ENCODE measurements at places on chromosomes 6 and 20. TPM values are rescaled to one million over a fixed set of nuclear protein-coding genes. Genes with fewer than 3 reads are reported as not detected.

The MTG2 gene
- total RNA-seq = 10.4 TPM

The SSTR4 gene
- not detected for total RNA-seq

The TCP11 gene
- not detected for total RNA-seq

The C6orf118 gene
- not detected for total RNA-seq

The ULBP1 gene
- total RNA-seq = not detected

The OPRL1 gene
- 0.52 TPM for total RNA-seq

The SRC gene
- total RNA-seq = 7.8 TPM

The PAX1 gene
- under 0.01 TPM for total RNA-seq

The THEMIS gene
- total RNA-seq = under 0.01 TPM

The E2F1 gene
- total RNA-seq = 5.2 TPM

All from skeletal muscle tissue (tissue), 5 donors.